Activated naive CD4-positive, alpha-beta T cell (primary cell): ENCODE measurements at places on chromosomes 5 and 9.

DNA sequence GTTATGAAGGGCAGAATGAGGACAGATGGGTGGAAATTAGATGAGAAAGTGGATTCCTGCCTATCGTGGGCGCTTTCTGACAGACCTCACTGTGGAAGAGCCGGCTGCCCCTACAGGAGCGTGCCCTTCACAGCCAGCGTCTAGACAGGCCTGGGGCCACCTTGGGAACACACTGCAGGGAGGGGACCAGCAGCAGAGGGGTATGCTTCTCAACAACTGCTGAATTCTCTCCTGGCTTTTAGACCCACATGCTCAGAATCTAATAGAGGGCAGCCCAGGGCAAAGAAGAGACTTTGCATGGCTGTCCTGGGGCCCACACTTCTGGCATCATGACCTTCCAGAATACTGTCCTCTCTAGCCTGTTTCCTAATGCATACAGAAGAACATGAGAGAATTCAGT is 2.1 kb upstream of the SEMA4D start:
- DNase-seq, result no peak

DNA sequence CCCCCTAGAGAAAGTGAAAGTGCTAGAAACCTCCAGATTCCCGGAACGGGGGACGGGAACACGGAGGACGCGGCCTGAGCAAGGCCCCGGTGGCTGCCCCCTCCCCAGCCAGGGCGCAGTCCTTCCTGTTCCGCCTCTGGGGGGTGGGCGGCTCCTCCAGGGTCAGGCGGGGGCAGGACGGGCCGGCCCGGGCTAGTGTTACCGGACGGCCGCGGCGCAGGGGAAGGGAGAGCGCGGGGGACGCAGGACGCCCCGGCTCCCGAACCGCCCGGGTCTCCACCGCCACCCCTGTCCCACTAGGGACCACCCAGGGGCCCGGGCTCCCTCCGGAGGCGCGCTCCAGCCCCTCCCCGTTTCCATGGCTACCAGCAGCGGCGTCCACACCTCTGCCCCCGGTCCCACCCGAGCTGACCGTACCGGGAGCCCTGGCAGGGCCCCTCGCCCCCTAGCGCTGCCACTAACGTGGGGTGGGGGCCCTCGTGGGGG is 579 bp downstream of the SLC12A7 start:
- DNase-seq, result no peak

DNA sequence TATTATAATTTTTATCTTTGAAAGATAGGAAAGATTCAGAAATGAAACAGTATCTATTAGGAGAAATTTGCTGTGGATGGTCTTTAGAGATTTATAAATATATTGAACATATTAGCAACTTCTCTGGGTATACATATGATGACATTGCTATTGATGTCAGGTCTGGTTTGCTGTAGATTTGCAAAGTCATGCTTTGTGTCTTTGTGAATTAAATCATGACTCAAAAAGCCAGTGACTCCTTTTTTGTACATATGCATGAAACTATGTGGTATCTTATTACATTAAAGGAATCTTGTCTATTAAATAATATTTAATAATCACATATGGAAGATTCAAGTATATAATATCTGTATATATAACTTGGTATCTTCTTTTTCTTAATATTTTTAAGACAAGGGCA is 141.9 kb downstream of the ST8SIA4 start:
- no peak for DNase-seq

DNA sequence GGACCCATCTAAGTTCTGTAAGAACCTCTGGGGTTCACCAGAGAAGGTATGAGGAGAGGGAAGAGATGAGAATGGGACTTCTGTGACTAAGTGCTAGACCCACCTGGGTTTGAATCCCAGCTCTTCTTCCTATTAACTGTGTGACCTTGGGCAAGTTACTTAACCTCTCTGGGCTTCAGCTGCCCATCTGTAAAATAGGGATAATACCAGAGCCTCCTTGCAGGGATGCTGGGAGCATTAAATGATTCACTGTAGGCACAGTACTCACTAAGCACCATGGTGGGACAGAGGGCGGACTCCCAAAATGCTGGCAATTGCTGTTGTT is 53.6 kb downstream of the WHRN start:
- DNase-seq, result no peak

DNA sequence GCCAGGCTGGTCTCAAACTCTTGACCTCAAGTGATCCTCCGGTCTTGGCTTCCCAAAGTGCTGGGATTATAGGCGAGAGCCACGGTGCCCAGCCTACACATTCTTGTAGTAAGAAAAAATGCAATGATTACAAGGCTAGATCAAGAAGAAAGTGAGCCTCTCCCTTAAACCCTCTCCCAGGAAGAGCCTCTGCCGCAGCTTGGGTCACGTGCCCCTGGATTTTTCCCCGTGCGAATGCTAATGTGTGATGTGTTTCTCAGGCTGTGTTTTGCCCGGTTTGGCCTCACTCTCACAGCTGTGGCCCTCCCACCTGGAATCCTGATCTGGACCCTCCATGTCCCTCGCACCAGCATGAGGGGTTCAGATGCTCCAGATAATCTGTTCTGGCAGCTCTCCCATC is 6.9 kb downstream of the PLPP7 start:
- DNase-seq, result no peak

- DNase-seq, result no peak
Measured at GRCh38 chr9:79742110-79742721, 170.5 kb downstream of the TLE4 start.

GRCh38 chr5:81345411-81346003 is 44.1 kb downstream of the ZCCHC9 start:
- DNase-seq, result no peak

DNA sequence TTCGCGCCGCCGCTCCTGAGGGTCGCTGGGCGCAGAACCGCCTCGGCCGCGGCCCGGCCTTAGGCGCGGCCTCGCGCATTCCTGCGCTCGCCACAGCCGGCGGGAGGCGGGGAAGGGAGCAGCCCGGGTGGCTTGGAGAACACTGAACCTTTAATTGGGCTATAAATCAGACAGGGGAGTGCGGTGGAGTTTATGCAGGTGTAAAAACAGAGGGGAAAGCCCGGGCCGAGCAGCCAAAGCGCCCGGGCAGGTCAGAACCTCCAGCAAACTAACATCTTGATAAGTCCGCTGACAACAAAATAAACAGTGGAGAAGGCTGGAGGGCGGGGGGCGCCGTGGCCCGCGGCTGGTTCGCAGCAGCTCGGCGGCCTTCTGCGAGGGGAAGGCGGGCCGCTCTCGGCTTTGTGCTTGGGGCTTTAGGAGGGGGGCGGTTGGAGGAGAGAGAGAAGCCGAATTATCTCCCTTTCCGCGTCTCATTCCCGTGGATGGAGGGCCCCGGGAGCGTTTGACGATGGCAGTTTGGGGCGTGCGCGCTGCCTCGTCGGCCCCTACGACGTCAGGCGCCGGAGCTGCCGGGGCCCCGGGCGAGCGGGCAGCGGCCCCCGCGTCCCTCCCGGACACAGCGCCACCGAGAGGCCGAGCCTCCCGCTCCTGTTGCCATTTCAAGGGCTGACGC is 11.3 kb downstream of the FOXD1 start:
- DNase-seq, result no peak

GRCh38 chr5:138632900-138633489 is 57.8 kb upstream of the HSPA9 start:
- no peak for DNase-seq

DNA sequence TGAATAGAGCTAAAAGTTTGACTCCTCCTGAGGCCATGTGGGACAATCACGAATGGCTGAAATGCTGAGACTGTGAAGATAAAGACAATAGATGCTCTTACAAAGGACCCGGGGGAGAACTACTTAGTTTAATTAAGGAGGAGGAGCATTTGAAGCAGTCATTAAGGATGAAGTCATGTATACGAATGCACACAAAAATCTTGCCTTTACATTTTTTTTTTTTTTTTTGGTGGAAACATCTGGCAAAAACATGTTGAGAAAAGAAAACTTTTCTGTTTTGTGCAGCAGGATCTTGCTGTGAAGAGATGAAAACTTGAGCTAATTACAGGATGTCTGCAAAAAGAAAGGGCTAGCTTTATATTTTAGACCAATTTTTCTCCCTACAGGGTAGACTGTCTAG is 42.3 kb upstream of the NR3C1 start:
- DNase-seq, result no peak

- no peak for DNase-seq
Measured at GRCh38 chr9:14242150-14242805, 71.7 kb downstream of the NFIB start.

GRCh38 chr9:99911600-99911999 is 5.1 kb downstream of the STX17 start:
- DNase-seq, result no peak

DNA sequence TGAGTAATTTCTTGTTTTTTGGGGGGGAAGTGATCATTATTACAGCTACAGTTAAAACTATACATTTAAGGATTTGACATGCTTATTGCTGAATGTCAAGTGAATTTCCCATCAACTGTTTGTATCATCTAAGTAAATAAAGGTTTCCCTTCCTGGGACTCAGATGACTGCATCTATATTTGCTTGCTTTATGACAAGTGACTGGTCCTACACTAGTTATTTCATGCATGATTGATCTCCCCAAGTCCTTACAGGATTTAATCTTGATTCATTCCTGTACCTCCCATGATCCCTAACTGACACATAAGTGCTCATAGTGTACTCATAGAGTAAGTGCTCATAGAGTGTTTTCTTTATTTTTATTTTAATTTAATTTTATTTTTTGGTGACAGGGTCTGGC is 2.8 kb downstream of the TXNDC8 start:
- DNase-seq, result no peak

DNA sequence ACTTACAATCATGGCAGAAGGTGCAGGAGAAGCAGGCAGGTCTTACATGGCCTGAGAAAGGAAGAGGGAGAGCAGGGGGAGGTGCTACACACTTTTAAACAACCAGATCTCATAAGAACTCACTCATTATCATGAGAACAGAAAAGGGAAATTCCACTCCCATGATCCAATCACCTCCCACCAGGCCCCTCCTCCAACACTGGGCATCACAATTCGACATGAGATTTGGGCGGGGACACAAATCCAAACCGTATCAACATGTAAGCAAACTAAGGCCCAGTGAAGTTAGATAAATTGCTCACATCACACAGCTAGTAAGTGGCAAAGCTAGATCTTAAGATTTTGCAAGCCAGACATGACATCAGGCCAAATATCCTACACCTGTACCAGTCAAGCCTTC is 48.3 kb upstream of the RIC1 start:
- DNase-seq, result no peak

GRCh38 chr5:176741561-176742211 is 68.7 kb upstream of the UNC5A start:
- no peak for DNase-seq

GRCh38 chr5:171275841-171276544 is 33.1 kb upstream of the TLX3 start:
- no peak for DNase-seq

DNA sequence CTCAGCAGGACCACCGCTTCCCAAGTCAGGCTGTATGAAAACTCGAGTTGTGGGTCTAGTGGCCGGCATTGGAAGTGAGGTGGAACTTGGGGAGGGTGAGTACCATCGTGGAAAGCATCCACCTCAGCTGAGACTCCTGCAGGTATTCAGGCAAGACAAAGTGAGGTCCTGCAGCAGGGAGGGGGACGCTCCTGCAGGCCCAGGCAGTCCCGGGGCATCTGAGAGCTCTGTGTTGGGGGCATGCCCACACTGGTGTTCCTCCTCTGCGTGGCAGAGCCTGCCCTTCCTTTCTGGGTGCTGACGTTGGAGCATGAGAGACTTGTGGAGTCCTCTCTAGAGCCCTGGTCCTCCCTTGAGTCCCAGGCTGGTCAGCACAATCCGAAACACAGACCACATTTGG is 187.7 kb downstream of the CACNA1B start:
- DNase-seq, result no peak

DNA sequence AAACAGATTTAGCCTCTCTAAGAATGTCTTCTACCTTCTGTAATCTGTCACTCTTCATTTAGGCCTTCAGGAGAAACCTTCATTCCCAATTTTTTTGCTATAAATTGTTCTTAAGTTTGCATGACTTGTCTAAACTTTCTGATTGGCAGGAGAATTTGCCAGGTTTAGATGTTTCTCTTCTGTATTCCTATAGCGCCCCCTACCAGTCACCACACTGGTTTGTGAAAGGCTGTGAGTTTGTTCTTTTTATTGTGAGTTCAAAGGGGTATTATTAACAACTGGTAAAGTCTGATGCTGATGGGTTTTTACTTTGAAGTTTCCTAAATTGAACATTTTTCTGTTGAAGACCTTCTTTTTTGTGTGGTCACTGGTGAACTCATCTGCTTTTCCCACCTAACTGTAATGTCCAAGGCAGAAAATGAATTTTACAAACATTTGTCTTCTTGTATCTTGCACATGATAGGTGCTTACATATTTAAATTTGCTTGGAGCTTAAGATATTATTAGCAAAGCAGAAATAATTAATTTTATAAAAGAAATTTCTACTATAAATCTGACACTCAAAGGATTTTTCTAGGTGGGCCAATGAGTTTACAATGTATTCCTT is 18.4 kb upstream of the F2RL2 start:
- DNase-seq, result no peak

- no peak for DNase-seq
Measured at GRCh38 chr5:38613490-38613889, 57.0 kb upstream of the LIFR start.

- DNase-seq, result no peak
Measured at GRCh38 chr9:124593200-124593599, 86.0 kb upstream of the NR5A1 start.

DNA sequence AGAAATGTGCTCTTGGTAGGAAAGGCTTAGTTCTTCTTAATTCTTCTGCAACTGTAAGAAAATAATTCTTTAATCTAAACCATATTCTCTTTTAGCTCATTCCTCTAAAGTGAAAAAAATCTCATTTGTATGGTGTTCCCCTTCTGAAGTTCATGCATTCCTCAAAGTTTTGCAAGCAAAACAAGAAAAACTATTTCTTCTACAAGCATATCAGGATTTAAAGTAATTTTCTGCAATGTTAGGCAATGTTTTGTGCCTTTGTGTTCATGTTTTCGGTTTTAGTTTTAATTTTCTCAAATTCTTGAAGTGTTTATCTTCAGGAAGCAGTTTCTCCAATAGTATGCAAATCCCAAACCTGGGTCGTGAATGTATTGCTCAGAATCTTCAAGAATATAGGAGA is 12.7 kb upstream of the GPR21 start:
- no peak for DNase-seq
